ENCODE measurements at places on chromosomes 12 and 14. TPM values are rescaled to one million over a fixed set of nuclear protein-coding genes. Genes with fewer than 3 reads are reported as not detected.

DNA sequence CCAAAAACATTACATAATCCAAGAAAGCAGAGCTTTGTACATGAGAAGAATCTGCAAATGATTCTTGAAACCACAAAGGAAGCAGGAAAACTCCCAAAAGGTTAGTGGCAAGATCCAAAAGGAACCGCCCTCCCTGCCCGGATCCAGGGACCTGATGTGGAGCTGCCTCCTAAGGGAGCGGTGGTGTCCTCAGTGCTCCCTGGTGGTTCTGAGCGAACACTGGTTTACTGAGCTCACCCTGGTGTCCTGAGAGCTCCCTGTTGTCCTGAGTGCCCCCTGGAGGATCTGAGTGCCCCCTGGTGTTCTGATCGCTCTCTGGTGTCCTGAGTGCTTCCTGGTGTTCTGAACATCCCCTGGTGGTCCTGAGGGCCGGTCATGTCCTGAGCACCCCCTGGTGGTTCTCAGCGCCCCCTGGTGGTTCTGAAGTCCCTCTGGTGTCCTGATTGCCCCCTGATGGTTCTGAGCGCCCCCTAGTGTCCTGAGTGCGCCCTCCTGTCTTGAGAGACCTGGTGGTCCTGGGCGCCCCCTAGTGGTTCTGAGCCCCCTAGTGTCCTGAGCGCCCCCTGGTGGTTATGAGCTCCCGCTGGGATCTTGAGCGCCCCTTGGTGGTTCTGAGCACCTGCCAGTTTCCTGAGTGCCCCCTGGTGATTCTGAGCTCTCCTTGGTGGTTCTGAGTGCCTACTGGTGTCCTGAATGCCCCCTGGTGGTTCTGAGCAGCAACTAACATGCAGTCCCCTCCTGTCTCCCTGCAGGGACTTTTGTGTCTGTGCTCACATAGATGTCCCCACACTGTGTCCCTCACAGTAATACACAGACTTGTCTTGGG is 891.1 kb downstream of the TMEM121 start:
- peak; percentile 76 for DNase-seq
- no peak overlapping the region for H3K4me3 ChIP-seq
- no peaks in the 10 kb centered on the region for H3K27me3 ChIP-seq
- H3K36me3 ChIP-seq: no peaks in the 10 kb centered on the region

DNA sequence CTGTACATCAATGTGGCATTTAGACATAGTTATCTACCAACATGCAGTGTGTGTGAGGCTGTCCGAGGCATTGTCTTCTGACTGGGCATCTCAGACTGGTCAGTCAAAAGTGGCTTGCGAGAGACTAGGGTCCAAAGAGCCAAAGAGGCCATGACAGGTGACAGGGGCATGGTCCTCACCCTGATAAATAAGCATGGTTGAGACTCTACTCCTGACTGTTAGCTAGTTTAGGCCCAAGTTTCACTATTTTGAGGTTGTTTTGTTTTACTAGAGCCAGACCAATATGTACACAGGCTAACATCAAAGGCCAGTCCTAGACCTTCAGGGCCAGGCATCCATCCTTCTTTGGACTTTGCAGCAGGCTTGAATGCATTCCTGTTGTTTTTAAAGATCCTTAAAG is 76.9 kb upstream of the SRSF5 start:
- no peaks in the 10 kb centered on the region for H3K36me3 ChIP-seq
- no peak overlapping the region for H3K4me3 ChIP-seq
- no peak overlapping the region for H3K27ac ChIP-seq
- H3K4me1 ChIP-seq: peaks cover 7% of the 10 kb centered on the region
- DNase-seq: no peak
- H3K27me3 ChIP-seq: no peaks in the 10 kb centered on the region

- no peak overlapping the region for H3K4me3 ChIP-seq
- H3K27me3 ChIP-seq: no peaks in the 10 kb centered on the region
- H3K36me3 ChIP-seq: no peaks in the 10 kb centered on the region
- H3K4me1 ChIP-seq: no peaks in the 10 kb centered on the region
Measured at GRCh38 chr12:18797604-18798003, 59.7 kb downstream of the CAPZA3 start.

GRCh38 chr12:90943255-90943654 is 11.7 kb downstream of the CCER1 start:
- no peak overlapping the region for H3K4me3 ChIP-seq
- DNase-seq: no peak
- no peak overlapping the region for H3K27ac ChIP-seq
- no peaks in the 10 kb centered on the region for H3K27me3 ChIP-seq

GRCh38 chr12:46771268-46771827 is 54.4 kb downstream of the SLC38A4 start:
- DNase-seq: no peak
- H3K4me3 ChIP-seq: no peak overlapping the region
- no peaks in the 10 kb centered on the region for H3K27me3 ChIP-seq
- peak overlapping the region; percentile 36 for H3K27ac ChIP-seq
- H3K36me3 ChIP-seq: no peaks in the 10 kb centered on the region

DNA sequence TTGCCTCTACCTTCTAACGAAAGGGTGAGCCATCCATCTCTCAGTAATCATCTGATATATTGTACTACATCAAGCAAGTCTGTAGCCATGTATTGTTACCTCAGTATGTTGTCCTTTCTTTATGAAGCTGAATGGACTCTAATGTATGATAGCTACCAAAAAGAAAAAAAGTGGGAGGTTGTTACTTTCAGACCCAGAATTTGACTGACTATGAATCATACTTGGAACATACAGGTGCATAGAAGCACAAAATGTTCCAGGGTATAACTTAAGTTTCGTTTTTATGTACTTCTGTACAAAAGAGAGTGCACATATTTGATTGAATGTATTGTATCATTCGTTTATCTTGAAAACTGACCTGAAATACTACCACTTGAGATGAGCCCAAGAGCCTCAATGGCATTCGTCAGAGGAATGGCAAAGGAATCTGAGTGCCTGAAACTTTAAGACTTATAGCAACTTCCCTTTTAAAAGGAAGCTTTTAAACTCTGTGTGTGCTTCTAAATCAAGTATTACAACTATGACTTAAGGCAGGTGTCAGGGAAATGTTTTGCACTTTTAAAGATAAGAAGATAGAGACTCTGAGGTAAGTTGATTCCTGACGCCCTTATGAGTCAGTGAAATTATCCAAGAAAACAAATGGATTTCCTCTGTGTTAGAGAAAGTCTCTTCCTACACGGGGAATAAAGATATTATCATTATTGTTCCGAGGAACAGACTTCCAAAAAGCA is 951.5 kb downstream of the GALC start:
- H3K27me3 ChIP-seq: no peaks in the 10 kb centered on the region
- DNase-seq: no peak
- H3K36me3 ChIP-seq: no peaks in the 10 kb centered on the region
- no peaks in the 10 kb centered on the region for H3K4me1 ChIP-seq

- no peaks in the 10 kb centered on the region for H3K27me3 ChIP-seq
- no peaks in the 10 kb centered on the region for H3K4me1 ChIP-seq
- H3K36me3 ChIP-seq: no peaks in the 10 kb centered on the region
- no peak overlapping the region for H3K4me3 ChIP-seq
Measured at GRCh38 chr12:82695531-82695930, 8.8 kb downstream of the TMTC2 start.

GRCh38 chr12:132765361-132765760 is 3.7 kb upstream of the ANKLE2 start:
- no peaks in the 10 kb centered on the region for H3K4me1 ChIP-seq
- H3K36me3 ChIP-seq: peaks cover 3% of the 10 kb centered on the region
- H3K4me3 ChIP-seq: no peak overlapping the region
- no peaks in the 10 kb centered on the region for H3K27me3 ChIP-seq

- H3K36me3 ChIP-seq: no peaks in the 10 kb centered on the region
- H3K4me3 ChIP-seq: no peak overlapping the region
- H3K4me1 ChIP-seq: 0 out of 2 replicates have a peak, but pooled peaks cover 2% of the 10 kb centered on the region
- DNase-seq: no peak
Measured at GRCh38 chr12:57133916-57134315, 5.6 kb downstream of the LRP1 start.

GRCh38 chr12:41438854-41439541 is 250.9 kb downstream of the PDZRN4 start:
- H3K4me1 ChIP-seq: no peaks in the 10 kb centered on the region
- no peak overlapping the region for H3K4me3 ChIP-seq
- no peaks in the 10 kb centered on the region for H3K27me3 ChIP-seq

- H3K4me1 ChIP-seq: no peaks in the 10 kb centered on the region
- no peak for DNase-seq
- H3K4me3 ChIP-seq: no peak overlapping the region
- H3K36me3 ChIP-seq: no peaks in the 10 kb centered on the region
- 0 out of 2 replicates have a peak, but pooled peaks cover 4% of the 10 kb centered on the region for H3K27me3 ChIP-seq
Measured at GRCh38 chr12:67456431-67456901, 187.3 kb downstream of the CAND1 start.

- DNase-seq: no peak
- no peak overlapping the region for H3K27ac ChIP-seq
- no peaks in the 10 kb centered on the region for H3K4me1 ChIP-seq
- H3K36me3 ChIP-seq: no peaks in the 10 kb centered on the region
Measured at GRCh38 chr12:59396919-59397318, 198.9 kb upstream of the SLC16A7 start.

- H3K4me3 ChIP-seq: peak overlapping the region; percentile 35
- H3K27me3 ChIP-seq: no peaks in the 10 kb centered on the region
- H3K4me1 ChIP-seq: no peaks in the 10 kb centered on the region
- peak overlapping the region; percentile 65 for H3K27ac ChIP-seq
- DNase-seq: no peak
Measured at GRCh38 chr14:54881761-54882401, 20.7 kb downstream of the GCH1 start.

DNA sequence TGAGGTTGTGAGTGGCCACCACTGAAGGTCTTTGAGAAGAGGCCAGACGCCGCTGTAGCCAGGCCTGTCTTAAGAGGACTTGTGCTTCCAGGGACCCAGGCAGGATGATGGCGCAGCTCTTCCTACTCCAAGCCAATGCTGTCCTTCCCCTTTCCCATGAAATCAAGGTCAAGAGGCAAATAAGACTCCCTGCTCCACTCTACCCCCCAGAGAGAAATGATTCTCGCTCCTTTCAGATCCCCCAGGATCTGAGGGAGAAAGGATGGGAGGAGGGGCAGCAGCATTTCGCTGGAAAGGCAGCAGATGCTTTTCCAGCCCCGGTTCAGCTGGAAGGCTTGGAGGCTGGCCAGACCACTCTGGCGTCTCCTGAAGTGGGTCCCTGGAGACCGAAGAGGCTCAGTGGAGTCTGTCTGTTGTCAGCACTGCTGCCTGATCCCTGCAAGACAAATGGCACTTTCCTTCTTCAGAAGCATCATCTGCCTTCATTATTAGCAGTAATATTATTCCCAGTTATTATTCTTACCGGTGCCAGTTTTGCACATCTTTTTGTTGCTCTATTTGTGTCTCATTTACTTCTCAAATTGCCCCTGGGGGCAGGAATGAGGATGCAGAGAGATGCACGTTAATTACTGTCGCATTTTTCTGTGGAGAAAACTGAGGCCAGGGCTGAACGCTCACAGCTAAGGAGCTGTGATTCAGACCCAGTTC is 51.4 kb downstream of the C14orf132 start:
- no peak overlapping the region for H3K4me3 ChIP-seq
- no peak for DNase-seq
- no peaks in the 10 kb centered on the region for H3K27me3 ChIP-seq
- peaks cover 7% of the 10 kb centered on the region for H3K4me1 ChIP-seq

DNA sequence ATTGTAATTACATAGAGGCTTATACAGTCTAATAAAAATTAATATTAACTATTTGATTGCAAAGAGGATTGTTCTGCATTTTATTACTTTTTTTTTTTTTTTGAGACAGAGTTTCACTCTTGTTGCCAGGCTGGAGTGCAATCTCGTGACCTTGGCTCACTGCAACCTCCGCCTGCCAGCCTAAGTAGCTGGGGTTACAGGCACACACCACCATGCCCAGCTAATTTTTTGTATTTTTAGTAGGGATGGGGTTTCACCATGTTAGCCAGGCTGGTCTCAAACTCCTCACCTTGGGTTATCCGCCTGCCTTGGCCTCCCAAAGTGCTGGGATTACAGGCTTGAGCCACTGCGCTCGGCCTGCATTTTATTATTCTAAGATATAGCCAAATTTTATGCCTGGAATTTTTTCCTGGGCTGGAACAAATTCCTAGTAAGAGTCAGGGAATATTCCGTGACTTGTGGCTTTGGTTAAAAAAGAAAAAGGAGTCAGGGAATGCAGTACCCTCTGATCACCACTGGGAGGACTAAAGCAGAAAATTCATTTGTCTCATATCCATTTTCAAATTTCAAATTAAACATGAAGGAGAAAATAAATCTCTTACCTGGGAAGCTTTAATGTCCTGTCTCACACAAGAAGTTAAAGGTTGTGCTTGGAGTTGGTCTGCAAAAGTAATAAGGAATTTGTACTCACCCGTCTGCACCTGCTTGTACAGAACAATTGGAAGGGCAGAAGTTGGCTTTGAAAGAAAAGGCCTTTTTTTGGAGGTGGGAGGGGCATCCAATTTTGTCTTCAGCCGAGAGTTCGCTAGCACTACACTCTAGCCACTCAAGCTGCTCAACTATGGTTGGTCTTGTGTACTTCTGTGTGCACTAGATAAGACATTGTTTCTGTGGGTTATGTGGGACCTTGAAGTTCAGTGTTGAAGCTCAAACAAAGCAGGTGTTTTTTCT is 8.7 kb downstream of the MARK3 start:
- H3K4me3 ChIP-seq: no peak overlapping the region
- H3K27ac ChIP-seq: no peak overlapping the region
- H3K36me3 ChIP-seq: no peaks in the 10 kb centered on the region
- no peak for DNase-seq
- no peaks in the 10 kb centered on the region for H3K27me3 ChIP-seq
- H3K4me1 ChIP-seq: peaks cover 36% of the 10 kb centered on the region

DNA sequence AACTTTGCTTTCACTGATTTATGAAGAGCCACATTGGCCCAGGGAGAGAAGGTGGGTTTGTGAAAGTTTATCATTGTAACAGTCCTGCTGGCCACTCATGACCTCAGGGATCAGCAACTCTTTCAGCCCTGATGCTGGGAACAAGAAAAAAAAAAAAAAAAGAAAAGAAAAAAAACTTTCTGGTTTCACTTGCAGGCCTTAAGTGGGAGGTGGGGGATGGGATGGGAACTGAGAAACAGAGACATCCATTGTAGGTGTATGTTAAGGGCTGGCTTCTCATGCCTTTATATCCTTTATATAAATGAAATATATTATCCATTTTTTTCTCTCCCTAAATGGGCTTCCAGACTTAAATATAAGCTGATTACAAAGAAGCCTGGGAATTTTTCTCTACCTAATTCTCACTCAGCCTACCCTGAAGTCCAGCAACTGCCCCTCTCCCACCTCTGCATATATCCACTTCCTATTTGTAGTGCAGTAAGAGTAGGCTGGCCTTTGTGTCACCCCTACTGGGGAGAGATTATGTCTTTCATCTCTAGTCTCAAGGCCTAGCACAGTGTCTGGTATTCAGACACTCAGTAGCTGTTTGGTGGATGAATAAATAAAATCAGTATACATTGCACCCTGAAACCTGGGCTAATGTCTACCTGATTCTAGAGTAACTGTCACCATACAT is 187.1 kb downstream of the KICS2 start:
- H3K4me1 ChIP-seq: peaks cover 22% of the 10 kb centered on the region
- no peaks in the 10 kb centered on the region for H3K27me3 ChIP-seq
- no peaks in the 10 kb centered on the region for H3K36me3 ChIP-seq
- H3K4me3 ChIP-seq: no peak overlapping the region
- peak overlapping the region; percentile 25 for H3K27ac ChIP-seq

MAP1LC3B2 gene
- 1.9 TPM for total RNA-seq

GLT1D1 gene
- not detected for total RNA-seq

KRT6C gene
- total RNA-seq: not detected

CMA1 gene
- total RNA-seq: not detected

KCNC2 gene
- total RNA-seq: not detected

KRT75 gene
- 0.15 TPM for total RNA-seq

GLT8D2 gene
- 0.54 TPM for total RNA-seq

PLEK2 gene
- total RNA-seq: 9.1 TPM

PROX2 gene
- not detected for total RNA-seq

VWF gene
- 0.31 TPM for total RNA-seq

SOX5 gene
- total RNA-seq: 0.23 TPM

TAS2R42 gene
- not detected for total RNA-seq

NUAK1 gene
- 50.3 TPM for total RNA-seq

Measured in Panc1 (cell line).